Right kidney (tissue), 9 donors: ENCODE measurements at places on chromosomes 11 and 22.

DNA sequence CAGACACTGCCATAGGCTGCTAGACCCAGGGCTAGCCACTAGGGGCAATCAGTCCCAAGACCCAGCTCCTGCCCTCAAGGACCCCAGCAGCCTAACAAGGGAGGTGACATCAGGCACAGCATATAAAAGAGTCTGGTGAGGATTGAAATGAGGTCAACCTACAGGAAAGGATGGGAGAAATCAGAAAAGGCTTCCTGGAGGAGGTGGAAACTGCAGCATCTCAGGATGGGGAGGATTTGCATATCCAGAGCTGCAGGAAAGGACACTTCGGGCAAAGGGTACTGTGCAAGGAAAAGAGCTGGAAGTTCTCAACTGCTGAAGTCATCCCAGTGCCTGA, 2.9 kb upstream of the ARFGAP2 start:
- no peak for DNase-seq

- DNase-seq, result no peak
Measured at GRCh38 chr11:15893080-15893492, 463.3 kb downstream of the SOX6 start.

DNA sequence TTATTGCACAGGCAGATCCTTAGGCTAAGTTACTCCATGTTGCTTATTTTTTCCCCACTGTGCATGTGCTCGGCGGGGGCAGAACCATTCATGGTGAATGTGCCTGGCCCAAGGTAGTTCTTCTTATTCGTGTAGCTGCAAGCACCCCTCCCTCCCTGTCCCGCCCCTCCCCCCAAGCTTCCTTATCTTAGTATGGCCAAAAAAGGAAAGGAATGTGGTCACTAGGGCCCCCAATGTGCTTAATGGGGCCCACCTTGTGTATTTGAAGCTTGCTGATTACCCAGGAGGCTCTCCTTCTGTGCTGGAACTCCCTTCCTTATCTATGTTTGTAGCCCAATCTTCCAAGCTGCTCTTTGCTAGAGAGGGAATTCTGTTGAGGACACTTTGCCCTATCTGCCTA, 1259.7 kb upstream of the RAG2 start:
- DNase-seq, result no peak

DNA sequence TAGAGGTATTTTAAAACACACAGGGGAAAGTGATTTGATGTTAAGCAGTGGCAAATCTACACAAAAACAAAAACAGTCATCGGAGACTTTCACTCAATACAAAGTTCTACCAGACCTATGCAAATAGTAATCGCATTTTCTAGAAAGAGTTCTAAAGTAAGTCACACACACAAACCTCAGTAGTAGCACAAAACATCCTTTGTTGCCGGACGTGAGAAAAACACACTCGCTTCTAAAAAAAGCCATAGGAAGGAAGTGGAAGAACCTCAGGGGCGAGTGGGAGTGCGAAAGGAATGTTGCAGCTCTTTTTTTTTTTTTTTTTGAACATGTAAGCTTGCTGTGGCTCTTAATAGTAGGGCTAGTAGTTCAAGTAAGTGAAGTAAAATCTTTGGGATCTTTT, 88.9 kb downstream of the MAML2 start:
- DNase-seq, result no peak

DNA sequence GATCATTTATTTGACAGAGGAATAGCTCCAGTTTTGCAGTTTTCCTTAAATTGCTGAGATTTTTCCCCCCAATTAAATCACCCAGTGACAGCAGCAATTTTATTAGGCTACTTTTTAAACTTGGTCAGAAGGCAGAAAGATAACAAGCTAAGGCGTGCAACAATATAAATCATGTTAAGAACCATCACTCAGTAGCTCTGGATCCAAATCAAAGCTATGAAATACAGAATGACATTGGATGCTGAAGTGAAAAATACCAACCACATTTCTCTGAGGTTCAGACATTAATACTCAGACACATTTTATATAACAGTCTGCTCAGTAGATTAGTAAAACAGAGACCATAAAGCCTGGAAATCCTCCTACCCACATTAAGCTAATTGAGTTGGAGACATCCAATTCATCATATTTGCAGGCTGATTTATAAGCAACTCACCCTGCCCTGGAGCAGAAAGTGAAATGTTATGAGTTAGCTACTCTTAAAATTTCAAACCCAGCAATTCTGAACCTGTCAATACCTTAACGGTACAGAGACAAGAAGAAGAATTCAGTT, 1108.4 kb downstream of the DLG2 start:
- no peak for DNase-seq

DNA sequence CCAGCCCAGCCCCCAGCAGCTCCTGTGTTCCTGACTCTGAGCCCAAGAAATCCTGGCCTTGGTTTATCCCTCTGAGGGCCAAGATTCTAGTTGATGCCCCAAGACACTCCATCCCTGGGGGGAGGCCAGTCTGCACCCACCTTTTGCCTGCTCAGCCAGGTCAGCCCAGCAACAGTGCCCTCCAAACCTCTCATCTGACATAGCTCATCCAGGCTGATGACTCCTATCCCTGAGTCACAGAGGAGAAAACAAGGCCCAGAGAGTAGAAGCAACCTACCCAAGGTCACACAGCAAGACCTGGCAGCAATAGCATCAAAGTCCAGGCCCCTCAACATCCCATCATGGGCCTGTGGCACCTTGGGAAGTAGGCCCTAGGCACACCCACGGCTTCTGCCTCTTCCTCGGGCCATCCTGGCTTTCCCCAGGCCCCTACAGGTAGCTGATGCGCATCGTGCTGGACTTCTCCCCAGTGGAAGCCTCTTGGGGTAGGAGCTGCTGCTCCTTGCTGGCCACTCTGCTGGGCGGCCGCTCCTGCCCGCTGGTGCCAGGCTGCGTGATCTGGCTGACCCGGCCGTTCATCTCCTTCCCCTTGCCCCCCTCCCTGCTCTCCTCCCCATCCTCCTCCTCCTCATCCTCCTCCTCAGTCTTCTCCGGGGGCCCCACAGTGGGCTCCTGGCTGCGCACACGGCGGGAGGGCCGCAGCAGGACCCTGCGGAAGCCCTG, 6.0 kb downstream of the SSTR3 start:
- DNase-seq, result no peak

GRCh38 chr22:17880468-17880867, 106.2 kb upstream of the BID start:
- no peak for DNase-seq

- no peak for DNase-seq
Measured at GRCh38 chr11:111298413-111299100, at the start of gene POU2AF3. Gene POU2AF3, plus strand, starts transcription at chr11:111298546. Its CDS starts 36 bp downstream, at chr11:111298582.

GRCh38 chr11:74090701-74091100, 80.1 kb downstream of the C2CD3 start:
- no peak for DNase-seq

GRCh38 chr11:68575025-68575665, 109.2 kb upstream of the GAL start:
- no peak for DNase-seq

GRCh38 chr22:29727131-29727523, 7.3 kb downstream of the CABP7 start:
- no peak for DNase-seq

- no peak for DNase-seq
Measured at GRCh38 chr22:45047260-45047659, 37.5 kb upstream of the PHF21B start.
